ENCODE measurements at places on chromosomes 3 and 15.

DNA sequence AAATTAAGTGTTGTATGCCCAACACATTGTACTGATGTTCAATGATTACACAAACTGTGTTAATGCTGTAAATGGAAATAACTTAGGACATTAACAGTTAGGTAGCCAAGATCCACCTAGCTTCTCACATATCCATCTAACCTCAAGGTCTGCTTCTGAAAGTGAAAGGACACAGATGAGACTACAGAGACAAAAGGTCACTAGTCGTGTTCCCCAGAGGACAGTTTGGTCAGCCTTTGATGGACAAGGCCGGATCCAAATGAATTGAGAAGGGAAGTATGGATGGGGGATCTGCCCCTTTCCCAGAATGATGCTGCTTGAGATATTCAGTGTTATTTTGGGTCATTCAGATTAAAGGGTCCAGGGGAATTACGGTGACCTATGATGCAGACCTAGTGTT, 17.2 kb downstream of the ALDH1A2 start:
- DNase-seq = no peak

DNA sequence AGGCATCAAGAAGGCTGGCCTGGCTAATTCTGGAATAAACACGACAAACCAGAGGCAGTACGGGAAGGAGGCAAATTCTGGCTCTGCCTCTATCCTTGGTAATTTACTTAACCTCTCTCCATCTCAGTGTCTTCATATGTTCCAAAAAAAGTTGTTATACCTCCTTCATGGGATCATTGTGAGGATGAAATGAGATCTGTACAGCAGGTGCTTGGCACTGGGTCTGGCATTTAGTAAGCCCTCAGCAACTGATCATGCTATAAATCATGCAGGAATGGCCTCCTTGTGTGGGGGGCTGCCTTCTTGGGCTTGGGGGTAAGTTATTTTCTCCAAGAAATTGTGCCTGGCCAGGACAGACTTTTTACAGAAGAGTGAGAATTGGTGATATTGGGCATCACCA, 38.3 kb upstream of the TRA2B start:
- no peak for DNase-seq

DNA sequence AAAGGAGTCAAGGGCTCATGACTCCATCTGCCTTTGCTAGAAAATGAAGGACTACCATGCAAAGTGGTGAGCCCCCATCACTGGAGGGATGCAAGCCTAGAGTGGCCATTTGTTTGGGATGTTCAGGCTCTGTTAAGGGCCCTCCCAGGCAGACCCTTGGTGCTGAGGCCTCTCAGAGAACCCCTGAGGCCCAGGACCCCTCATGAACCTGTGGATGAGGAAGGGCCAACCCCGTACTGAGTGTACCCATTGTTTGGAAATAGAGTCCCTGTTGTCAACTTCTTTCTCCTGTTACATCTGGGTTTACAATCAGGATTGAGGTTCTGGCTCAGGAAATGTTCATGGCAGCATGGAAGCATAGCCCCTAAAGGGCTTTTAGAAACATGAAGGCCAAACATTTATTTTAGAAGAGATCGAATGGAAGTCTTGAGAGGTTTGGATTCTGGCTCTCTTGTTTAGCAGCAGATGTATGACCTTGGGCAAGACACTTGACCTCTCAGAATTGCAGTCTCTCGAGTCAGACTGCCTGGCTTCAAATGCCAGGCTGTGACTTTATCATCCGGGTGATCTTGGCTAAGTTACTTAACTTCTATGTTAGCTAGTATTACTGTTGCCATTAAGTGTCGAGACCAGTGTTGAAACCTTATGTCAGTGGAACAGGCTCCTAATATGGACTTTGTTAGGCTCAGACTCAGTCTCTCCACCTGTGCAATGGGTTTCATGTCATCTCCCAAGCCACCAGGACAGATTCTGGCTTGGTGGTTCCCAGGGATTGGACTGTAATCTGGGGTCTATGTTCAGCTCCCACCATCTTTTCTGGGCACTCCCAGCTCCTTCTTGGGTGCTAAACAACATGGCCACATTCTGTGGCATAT, 12.4 kb downstream of the ITGA11 start:
- DNase-seq = no peak

DNA sequence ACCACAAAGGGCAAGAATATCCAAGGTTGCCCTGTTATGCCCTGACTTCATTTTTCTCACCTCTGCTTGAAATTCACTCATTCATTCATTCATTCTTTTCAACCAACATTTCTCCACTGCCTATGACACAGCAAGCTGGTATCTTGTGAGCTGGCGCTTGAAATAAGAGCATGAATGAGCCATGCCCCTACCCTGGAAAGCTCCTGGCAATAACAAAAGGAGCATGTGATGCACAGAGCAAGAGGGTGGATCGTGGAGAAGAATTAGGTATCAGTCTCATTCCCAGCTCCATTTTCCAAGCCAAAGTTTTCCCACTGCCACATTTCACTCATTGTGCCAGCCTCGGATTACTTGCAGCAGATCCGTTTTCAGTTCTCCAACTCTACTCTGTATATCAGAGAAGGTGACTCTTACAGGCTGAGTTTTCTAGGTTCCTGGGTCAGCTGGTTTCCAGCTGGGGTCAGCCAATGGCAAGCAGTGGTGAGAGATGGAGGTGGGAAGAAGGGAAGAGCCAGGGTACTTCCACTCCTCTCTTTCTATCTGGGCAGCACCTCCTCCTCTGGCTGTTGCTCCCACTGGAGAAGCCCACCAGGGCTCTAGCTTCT, 144.8 kb downstream of the SUCLG2 start:
- peak; percentile 22 for DNase-seq

GRCh38 chr15:25862472-25863110, 536 bp downstream of the ATP10A start:
- DNase-seq = no peak

GRCh38 chr3:187737368-187738070, 7.7 kb downstream of the BCL6 start:
- peak; percentile 77 for DNase-seq
